ENCODE measurements at places on chromosomes 4 and X.

GRCh38 chr4:25129917-25130316 is 30.3 kb downstream of the SEPSECS start:
- no peak for DNase-seq

- no peak for DNase-seq
Measured at GRCh38 chrX:150080497-150080896, 142.2 kb upstream of the EOLA2 start.

- no peak for DNase-seq
Measured at GRCh38 chr4:85669204-85669603, 194.3 kb downstream of the ARHGAP24 start.

DNA sequence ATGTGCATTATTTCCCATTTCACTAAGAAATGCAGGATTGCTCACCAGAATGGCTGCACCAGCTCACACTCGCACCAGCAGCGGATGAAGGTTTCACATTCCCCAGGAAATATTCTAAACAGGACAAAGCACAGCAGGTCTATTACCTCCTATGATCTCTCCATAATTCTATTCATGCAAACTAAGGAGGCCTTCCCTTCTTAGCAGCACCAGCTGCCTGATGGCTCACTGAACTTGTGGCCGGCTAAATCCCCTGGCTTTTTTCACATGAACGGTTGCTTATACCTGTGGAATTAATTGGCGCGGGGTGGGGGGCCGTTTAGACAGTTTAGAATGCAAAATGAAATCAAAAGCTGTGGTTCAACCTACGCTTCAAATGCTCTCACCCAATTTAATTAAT is 73.5 kb upstream of the SRD5A3 start:
- no peak for DNase-seq

- DNase-seq, result no peak
Measured at GRCh38 chrX:120477453-120477852, 8.4 kb upstream of the LAMP2 start.

GRCh38 chrX:16100673-16101072 is 22.7 kb upstream of the GRPR start:
- no peak for DNase-seq

GRCh38 chr4:170651786-170652185 is 562.0 kb upstream of the AADAT start:
- no peak for DNase-seq

DNA sequence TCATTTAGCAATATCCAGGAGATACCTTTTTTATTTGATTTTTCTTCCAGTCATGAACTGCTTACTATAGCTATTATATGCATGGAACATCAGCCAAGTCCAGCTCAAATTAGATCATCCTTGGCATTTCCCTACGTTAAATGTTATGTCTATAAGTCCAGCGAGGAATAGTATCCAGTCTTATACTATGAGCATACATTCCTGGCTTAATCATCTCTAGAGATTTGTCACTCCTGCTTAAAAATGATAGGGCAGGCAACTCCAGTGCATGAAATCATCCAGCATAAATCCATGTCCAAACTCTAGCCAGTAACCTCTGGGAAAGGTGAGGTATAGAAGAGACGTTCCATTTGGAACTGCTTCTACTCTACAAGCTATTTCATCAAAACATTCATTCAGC is 126.7 kb upstream of the VCX2 start:
- DNase-seq, result no peak

DNA sequence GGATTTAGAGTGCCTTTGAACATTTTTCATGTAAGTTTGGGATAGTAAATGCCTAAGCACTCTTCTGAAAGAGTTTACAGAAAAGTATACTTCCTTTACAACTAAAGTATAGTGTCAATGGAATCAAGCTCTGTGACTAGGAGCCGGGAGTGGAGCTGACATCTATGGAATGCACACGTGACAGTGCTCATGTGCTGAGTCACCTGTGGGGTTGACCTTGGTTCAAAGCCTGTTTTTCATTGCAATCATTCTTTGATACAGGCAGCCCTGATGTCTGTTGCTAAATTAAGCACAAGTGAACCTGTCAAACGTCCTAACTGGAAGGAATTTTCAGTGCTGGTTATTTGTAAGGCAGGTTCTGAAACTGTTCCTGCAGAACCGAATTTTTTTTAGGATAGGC is 82.5 kb downstream of the GPAT3 start:
- no peak for DNase-seq

GRCh38 chr4:138912704-138913340 is 102.8 kb upstream of the NOCT start:
- DNase-seq, result no peak

All from activated gamma-delta T cell (primary cell).